ENCODE measurements at places on chromosomes 13 and 19.

- no peak for DNase-seq
These were observed 15.8 kb downstream of the FUT6 start for GRCh38 chr19:5823579-5824281.

DNA sequence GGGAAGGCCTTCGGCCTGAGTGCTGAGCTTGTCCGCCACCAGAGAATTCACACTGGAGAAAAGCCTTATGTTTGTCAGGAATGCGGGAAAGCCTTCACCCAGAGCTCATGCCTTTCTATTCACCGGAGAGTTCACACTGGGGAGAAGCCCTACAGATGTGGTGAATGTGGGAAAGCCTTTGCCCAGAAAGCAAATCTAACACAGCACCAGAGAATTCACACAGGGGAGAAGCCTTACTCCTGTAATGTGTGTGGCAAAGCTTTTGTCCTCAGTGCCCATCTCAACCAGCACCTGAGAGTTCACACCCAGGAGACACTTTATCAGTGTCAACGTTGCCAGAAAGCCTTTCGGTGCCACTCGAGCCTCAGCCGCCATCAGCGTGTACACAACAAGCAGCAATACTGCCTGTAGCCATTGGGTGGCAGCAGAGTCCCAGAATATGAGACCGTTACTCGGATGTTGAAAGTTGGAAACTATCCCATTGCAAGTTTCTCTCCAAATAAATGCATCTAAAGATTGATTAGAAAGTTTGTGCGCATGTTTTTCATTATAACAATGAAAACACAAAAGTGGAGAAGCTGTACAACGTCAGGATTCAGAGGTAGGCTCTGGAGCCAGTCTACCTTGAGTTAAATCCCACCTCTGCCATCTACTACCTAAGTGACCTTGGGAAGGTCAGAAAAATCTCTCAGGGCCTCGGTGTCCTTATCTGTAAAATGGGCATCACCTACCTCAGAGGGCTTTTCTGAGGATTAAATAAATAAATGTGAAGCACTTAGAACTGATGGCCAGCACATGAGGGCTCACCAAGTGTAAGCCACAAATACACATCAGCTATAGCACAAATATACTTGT is 21.1 kb downstream of the ZNF473 start:
- peak; percentile 60 for DNase-seq

DNA sequence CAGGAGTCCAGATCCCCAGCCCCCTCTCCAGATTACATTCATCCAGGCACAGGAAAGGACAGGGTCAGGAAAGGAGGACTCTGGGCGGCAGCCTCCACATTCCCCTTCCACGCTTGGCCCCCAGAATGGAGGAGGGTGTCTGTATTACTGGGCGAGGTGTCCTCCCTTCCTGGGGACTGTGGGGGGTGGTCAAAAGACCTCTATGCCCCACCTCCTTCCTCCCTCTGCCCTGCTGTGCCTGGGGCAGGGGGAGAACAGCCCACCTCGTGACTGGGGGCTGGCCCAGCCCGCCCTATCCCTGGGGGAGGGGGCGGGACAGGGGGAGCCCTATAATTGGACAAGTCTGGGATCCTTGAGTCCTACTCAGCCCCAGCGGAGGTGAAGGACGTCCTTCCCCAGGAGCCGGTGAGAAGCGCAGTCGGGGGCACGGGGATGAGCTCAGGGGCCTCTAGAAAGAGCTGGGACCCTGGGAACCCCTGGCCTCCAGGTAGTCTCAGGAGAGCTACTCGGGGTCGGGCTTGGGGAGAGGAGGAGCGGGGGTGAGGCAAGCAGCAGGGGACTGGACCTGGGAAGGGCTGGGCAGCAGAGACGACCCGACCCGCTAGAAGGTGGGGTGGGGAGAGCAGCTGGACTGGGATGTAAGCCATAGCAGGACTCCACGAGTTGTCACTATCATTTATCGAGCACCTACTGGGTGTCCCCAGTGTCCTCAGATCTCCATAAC is at the start of gene APOE:
Gene APOE, plus strand, starts transcription at position 360 of the 724 bp plus-strand sequence. CDS start 829 bp downstream, outside the sequence.
- no peak for DNase-seq

GRCh38 chr13:48975101-48975855 is 434 bp upstream of the FNDC3A start:
- DNase-seq: peak; percentile 54

GRCh38 chr19:46361915-46362314 is 15.0 kb downstream of the PPP5C start:
- no peak for DNase-seq

DNA sequence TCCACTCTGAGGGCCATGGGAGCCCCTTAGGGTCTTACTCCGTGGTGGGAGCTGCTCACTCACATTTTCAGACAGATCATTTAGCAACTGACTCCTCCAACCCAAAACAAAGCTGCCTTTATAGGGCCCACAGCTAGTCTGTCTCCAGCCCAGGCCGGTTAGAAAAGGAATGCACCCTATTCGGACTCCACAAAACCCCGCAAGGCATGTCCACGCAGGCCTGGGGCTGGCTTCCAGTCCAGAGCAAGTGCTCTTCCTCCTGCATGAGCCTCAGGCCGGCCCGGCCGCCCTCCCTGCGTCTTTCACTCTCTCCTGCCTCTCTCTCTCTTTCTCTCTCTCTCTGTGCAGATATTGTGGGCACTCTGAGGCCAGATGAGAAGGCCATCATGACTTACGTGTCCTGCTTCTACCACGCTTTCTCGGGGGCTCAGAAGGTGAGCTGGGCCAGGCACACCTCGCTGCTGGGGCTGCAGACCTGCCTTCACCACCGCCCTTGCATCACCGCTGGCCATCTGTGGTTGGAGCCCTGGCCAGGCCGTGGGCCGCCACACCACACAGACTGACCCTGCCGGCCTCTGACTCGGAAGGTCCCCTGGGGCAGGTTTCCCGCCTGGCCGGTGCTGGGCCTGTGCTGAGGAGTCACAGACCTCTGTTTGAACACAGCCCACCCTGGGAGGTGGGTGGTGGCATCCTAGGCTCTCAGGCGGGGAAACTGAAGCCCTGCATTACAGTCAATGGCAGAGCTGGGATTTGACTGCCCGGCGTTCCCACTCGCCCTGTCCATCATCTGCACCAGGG is 33.1 kb downstream of the CAPN12 start:
- peak; percentile 65 for DNase-seq

- no peak for DNase-seq
These were observed 42.9 kb upstream of the URAD start for GRCh38 chr13:28031220-28031895.
